ENCODE measurements at places on chromosomes 16 and 17.
A peak's percentile ranks its signal among the peaks of the same experiment; 100 is the strongest.

DNA sequence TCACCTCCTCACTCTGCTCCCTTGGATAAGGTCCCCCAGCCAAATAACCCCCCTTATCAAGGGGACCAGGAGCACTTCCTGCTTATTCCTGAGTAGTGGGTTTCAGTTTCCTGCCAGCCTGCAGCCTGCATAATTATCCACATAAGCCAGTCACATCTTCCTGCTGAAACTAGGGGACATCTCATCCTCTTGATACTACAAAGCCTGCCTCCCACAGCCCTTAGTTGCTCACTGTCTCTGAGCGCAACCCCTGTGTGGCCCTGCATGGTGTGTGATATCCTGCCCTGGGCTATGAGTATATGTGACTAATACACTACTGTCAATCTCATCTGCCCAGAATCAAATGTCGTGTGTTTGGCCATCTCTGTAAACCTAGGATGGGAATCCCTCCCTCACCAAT is 8.0 kb upstream of the XYLT2 start:
- no peak for DNase-seq

GRCh38 chr17:35795007-35795870 is at the start of gene MMP28:
MMP28 (minus strand) TSS chr17:35795641; CDS start chr17:35795377, 264 bp downstream.
- DNase-seq = peak; percentile 22

DNA sequence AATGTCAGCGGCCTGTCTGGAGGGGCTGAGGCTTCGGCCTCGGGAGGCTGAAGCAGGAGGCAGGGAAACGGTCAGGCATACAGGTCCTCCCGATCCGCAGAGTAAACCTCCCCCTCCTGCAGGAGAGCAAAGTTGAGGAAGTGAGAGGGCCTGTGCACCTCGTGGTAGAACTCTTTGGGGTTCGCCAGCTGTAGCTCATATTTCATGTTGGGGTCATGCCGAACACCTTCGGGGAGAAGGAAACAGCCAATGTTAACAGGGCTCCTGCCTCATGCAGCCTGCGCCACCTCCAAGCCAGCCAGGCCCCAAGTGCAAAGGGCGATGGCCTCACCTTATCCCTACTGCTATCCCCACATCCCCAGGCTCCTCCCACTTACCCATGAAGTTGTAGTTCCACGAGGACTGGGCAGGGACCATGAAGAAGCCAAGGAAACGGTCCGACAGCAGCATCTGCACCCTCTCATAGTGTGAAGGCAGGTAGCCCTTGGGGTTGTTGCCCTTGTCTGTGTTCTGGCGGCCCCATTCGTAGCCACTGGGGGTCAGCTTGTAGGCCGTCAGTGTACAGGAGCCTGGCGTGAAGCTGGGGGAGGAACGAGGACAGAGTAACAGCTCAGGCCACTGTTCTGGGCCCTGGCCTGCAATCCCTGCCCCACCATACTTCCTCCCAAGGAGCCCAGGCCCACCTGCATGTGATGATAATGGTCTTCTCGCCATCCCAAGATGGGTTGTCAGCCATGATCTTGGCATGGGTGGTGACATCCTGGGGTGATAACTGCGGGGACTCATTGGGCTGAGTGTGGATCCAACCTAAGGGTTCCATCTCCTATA is 1.3 kb upstream of the RILP start:
- no peak for DNase-seq

DNA sequence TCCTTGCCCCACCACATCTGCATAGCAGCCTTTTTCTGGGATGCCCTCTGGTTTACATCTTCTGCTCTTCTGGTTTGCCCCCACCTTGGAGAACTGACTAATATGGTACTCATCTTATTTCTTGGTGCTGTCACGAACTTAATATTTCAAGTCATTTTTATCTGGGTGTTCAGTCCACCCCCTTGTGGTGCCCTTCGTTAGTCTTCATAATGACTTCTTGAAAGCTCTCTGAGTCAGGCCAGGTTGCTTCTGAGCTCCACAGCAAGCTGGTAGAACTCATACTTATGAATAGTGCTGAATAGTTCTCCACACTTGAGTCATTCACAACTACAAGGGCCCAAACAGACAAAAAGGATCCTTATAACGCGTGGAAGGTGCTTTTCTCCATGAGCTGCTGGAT is 35.8 kb upstream of the TEKT3 start:
- DNase-seq = peak; percentile 87

DNA sequence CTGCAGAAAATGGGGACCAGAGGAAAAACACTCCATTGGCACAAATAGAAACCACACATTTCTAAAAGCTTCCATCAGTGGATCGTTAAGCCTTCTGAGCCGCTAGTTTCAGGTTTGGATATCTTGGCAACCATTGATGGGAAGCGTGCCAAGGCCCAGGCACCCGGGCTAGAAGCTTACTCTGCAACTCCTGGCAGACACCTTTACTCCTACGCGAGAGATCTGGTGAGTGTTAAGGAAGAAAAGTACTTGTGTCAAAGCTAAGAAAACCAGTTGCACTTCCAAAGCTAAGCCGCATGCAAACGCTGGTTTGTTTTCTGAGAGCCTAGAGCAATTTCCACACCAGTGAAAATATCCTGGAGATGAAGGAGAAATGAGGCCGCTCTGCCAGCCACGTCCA is 472.4 kb downstream of the PMP22 start:
- no peak for DNase-seq

GRCh38 chr17:74356646-74357465 is 4.8 kb downstream of the BTBD17 start:
- no peak for DNase-seq

DNA sequence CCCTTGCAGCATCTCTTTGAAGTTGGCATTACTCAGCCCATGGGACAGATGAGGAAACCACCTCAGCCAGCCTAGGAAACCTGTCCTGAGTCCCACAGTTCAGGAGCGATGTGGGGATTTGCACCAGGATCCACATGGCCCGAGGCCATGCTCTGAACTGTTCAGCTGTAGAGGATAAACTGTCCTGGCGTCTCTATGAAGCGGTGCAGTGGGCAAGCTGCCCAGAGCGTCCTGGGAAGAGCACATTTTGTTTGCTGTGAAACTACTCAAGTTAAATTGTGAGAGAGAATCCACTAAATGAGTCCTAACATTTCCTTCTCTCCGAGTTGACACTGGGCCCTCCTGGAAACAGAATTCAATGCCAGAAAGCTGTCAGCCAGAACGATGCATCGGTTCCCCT is 276.6 kb upstream of the TNRC6C start:
- no peak for DNase-seq

DNA sequence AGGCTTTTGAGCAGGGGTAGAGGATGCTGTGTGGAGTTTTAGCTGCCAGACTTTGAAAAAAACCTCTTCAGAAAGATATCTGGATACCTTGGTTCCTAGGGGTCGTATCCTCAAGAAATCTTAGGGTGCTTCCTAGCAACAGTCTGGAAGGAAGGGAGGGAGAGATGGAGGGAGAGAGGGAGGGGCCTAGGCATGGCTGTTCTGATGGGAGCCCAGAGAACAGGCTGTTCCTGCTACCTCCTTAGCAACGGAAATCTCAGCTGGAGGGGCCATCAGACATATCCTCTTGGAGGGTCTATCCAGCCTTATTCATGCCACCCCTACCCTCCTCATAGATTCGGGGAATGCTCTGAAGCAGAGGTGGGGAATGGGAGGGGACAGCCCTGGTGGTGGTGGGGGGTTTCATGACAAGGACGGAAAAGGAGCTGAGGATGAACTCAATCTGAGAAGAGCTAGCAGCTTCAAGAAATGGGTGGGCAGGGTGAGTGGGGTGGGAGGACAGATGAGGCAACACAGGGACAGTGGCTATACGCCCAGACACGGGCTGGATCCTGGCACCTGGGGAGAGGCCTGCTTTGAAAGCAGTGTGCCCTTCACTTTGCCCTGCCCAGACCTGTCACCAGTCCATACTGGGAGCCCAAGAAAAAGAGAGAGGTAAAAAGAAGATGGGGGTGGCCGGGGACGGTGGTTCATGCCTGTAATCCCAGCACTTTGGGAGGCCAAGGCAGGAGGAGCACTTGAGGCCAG is 2.9 kb upstream of the THRA start:
- no peak for DNase-seq

- DNase-seq = peak; percentile 81
Measured at GRCh38 chr16:87757841-87758426, 7.9 kb downstream of the KLHDC4 start.

GRCh38 chr16:883340-883739 is 82.8 kb upstream of the GNG13 start:
- DNase-seq = no peak

DNA sequence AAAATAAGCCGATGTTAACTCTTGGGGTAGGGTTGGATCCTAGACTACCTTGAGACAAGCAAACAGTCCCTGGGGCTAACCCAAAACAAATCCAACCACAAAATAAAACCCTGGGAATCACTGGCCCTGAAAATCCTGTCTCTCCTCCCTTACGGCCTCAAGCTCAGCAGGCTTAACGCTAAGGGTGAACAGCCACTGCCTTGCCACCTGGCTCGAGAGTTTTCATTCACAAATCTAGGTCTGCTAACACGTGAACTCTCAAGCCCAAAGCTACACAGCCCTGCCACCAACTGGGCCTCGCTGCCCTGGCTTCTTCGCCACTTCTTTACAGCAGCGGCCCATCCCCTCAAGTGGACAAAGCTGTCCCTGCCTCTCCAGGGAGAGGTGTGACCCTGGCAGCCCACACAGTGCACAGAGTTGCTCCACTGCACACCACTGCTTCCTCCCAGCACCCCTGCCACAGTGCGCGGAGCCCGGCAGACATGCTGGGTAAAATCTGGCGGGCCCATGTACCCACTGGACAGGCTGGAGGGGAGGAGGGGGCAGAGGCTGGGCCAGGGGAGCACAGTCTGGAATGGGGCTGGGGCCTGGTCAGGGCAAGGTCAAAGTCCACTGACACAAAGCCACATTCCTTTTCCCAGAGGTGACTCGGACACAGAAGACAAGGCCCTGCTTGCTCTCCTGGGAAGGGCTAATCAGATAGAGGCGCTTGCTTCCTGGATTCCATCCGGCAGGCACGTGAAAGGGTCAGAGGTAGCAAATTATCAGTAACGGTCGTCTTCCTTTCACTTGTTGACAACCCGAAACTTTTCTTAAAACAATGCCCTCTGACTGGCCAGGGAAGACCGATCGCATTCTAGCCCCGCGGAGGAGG is 996 bp downstream of the PCYT2 start:
- DNase-seq = no peak

GRCh38 chr16:3076577-3076976 is 11.1 kb downstream of the IL32 start:
- DNase-seq = no peak

GRCh38 chr16:4944333-4945281 is 7.7 kb upstream of the PPL start:
- DNase-seq = peak; percentile 95

DNA sequence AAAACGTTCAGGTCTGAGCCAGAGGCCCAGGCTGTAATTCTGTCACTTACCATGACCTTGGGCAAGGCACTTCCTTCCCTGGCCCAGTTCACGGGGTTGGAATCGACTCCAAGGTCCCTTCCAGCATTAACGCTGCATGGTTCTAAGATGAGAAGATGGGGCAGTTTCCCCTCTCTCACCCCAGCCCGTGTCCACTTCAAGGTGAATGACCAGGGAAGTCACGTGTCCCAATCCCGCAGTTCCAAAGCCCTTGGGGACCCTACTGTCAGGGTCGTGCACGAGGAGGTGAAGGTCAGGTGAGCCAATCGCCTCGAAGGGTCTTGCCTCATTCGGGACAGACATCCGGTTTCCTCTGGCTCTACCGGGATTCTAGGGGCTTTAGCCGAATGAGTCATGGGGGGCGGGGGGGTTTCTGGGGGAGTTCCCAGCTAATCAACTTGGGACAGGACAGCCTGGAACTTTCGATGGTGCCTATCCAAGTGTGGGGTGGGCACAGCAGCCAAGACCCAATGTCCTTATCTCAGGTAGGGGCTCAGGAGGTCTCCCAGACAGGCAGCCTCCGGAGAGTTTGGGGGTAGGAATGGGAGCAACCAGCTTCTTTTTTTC is 762 bp upstream of the CSF3 start:
- DNase-seq = no peak

DNA sequence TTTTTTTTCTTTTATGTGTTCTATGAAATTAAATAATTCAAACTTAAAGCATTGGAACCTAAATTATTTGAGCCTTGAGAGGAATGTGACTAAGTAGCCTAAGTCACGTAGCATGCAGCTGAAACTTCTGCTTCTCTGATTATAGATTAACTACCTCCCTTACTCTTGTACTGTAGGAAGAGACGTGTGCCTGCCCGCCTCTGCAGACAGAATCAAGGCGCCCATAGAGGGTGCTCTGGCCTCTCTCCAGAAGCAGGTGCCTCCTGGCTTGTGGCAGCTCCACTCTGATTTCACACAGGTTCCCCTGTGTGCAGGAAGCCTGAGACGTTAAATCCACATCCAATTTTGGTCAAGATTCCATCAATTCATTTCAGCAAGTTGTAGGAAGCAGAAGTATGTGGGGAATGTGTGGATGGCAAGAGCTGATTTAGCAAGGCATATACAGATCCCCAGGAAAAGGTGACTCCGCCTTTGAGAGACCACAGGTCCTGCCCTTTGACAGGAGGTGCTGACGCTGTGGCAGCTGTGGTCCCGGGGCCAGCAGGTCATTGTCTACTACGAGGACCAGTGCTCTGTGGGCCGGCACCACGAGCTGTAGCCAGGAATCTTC is 1418.8 kb downstream of the CDH11 start:
- no peak for DNase-seq

DNA sequence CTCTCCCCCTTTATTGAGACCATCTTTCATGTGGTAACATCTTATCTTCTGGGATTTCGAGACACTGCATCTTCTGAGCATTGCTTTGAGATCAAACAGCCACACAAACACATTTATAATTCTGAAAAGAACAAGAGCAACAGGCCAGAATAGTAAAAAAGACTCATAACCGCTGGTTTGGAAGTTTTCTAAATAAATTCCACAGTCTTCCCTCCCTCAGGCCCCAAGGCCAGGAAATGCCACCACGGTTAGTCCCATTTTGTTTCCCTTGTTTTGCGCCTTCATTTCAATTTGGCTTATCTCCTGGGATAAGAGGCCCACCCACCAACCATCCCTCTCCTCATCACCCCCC is 25.3 kb downstream of the LITAF start:
- no peak for DNase-seq

- no peak for DNase-seq
Measured at GRCh38 chr16:53915452-53916160, 211.7 kb downstream of the FTO start.

- DNase-seq = no peak
Measured at GRCh38 chr16:4257646-4258556, 14.9 kb downstream of the TFAP4 start.
